Cortex of kidney (tissue), 1 donor: ENCODE measurements at places on chromosomes 11 and 22.

DNA sequence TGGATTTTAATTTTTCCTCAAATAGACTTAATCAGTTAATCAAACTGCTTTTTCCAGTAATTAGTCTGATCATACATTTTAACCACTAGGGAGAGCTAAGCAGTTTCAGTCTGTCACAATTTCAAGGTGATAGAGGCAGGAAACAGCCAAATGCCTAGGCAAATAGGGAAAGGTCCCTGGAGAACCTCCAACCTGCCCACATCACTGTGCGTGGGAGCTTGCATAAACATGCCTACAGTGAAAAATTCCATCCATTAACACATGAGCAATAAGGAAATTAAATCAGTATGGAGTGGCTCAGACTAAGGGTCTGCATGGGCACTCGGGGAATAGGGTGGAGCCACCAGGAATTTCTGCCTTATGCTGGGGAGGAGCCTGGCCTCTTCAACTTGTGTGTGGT is 74.6 kb downstream of the AASDHPPT start:
- no peak for DNase-seq

GRCh38 chr11:67029146-67029545 is 6.2 kb downstream of the SYT12 start:
- no peak for DNase-seq

- no peak for DNase-seq
Measured at GRCh38 chr22:43308060-43308830, 34.9 kb downstream of the SCUBE1 start.

- DNase-seq: no peak
Measured at GRCh38 chr11:45927684-45928413, 5.4 kb downstream of the LARGE2 start.

GRCh38 chr11:119970555-119971304 is 167.2 kb downstream of the TRIM29 start:
- DNase-seq: no peak

GRCh38 chr22:47783433-47784366 is 1021.2 kb downstream of the TBC1D22A start:
- no peak for DNase-seq

DNA sequence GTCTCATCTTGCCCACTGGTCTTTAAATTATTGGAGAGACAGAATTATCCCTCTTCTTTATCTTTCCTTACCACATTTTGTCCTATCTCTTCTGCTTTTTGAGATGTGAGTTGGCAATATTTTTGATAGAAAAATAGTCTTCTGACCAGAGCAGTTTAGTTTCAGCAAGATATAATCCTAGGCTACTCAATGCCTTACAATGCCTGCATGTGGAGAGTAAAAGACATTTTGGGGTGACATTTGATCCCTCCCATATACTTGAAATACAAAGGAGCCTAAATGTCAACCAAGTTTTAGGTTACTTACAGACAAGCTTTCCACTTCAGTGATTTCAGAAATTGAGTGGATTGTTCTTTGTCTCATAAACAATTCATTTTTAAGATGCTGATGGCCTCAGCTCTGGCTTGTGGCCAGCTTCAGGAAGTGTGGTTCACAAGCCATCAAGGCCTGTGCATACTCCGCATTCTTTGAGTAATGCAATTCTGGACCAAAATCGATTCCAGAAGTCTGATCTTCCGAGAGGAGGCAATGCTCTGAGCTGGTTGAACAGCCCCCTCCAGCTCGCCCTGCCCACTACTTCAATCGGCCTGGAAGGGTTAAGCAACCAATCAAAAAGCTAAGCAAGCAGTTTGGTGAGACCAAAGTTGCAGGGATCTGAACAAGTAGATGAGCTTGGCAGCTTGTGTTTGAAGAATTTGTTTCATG is 274.4 kb downstream of the BLID start:
- DNase-seq: no peak

- no peak for DNase-seq
Measured at GRCh38 chr22:38465673-38466490, 2.0 kb upstream of the KDELR3 start.

DNA sequence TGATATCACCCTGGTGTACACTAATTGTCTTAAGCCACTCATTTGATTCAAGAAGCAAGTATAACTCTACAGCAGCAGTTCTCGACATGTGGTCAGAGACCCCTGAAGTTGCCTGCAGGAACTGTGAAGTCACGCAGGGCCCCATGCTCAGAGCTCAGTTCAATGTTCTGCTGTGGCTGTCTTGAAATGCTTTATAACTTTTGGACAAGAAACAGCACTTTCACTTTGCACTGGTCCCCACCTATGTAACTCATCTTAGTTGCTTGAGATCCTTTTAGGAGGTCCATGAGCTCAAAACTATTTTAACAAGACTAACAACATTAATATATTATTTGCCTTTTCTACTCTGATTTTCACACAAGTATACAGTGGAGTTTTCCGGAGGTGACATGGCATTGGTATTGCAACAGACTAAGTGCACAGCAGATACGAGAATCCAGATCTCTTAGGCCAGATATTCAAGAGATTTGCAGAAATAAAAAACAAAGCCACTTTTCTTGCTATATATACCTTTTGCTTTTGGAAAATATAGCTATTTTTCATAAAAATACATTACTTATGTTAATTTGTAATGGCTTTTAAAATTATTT is 64.8 kb downstream of the PRR5L start:
- no peak for DNase-seq

GRCh38 chr22:33261699-33262098 is 203.5 kb upstream of the SYN3 start:
- no peak for DNase-seq

DNA sequence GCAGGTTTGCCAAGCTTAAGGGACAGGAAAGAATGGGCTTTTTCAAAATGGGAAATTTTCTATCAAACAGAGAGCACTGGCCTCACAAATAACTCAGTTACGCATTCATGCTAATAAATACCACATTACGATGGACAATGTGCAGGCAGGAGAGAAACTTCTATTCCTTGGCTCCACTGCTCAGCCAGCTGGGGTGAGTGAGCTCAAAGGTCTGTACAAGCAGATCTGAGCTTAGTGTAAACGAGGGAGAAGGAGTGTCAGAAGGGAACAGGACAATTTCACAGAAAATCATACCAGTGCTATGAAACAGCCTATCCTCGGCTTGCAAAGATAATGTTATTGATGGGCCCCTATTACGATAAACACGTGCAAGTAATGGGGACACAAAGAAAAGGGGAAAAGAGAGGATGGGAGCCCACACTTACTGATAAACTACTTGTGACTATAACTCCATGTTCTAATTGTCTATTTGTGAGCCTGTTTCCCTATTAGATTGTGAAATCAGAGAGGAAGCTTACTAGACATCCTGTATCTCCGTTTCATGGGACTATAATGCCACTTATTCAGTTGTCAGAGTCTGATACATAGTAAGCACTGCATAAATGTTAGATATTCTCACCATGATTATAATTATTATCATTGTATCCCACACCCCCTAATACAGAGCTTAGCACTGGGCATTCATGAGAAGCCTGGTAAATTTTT is 46.3 kb downstream of the AMOTL1 start:
- DNase-seq: no peak

DNA sequence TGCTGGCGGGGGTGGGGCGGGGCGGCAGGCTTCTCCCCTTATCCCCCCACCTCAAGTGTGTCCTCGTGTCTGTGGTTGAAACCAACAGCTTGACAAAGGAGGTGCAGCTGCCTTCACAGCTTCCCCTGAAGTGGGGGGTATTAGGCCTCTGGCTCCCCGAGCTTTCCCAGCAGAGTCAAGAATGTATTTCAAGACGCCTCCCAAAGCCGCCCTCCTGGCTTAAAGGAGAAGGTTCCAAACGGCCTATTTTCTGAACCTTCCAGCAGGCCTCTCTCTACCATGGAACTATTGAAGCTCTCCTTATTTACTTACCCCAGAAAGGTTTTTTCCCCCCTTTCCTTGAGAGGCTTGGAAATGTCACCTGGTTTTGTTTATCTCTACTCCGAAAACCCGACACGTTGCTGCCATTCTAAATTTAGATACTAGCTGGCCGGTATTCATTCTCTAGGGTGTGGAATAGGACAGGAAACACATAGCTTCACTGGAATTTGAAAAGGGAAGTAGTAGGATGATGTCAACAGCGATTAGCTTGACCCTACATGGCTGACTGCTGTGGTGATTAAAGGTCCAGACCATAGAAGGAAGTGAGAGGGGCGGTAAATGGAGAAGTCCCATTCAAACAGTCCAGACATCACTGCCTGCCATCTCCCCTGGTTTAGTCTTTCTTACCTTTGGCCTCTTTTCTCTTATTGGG is 671 bp upstream of the PICALM start:
- no peak for DNase-seq

DNA sequence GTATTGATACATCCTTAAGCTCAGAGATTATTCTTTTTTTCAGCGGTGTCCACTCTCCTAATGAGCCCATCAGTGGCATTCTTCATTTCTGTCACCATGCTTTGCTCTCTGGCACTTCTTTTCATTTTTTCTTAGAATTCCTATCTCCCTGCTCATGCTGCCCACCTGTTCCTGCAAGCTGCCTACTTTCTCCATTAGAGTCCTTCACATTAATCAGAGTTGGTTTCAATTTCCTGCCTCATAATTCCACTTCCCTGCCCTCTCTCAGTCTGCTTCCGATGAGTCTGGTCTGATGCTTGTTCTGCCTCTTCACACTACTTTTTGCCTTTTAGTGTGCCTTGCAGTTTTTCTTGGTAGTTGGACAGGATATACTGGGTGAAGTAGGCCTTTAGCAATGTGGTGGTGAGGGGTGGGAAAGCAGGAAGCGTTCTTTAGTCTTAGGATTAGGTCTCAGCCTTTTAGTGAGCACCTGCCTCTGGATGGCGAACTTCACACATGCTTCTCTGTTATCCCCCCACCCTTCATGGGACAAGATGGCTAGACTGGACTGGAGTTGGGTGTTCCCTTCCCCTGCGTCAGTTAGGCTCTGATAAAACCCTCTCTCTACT is 53.6 kb downstream of the CECR2 start:
- no peak for DNase-seq
